ENCODE measurements at places on chromosomes 2 and 18.
A peak's percentile ranks its signal among the peaks of the same experiment; 100 is the strongest.

- DNase-seq = peak; percentile 32
Observed at GRCh38 chr2:85266146-85267041, 61.4 kb downstream of the TGOLN2 start.

GRCh38 chr18:78793313-78794070 lies 186.1 kb upstream of the SALL3 start:
- DNase-seq = no peak

GRCh38 chr2:46655551-46656436 lies 176.4 kb downstream of the TMEM247 start:
- DNase-seq = no peak

- DNase-seq = no peak
Observed at GRCh38 chr2:179952658-179953057, 54.4 kb downstream of the CWC22 start.

Data from stimulated activated CD4-positive, alpha-beta T cell treated with anti-CD3 and anti-CD28 coated beads, Interleukin-1b, Interleukin-23, amount 100 ng/mL, for 1 hour (primary cell).